RPMI7951 (cell line): ENCODE measurements at places on chromosomes 1 and 21.

- DNase-seq: no peak
Measured at GRCh38 chr1:37734629-37735591, 30.0 kb downstream of the EPHA10 start.

- DNase-seq: no peak
Measured at GRCh38 chr1:180848191-180848590, 64.5 kb upstream of the KIAA1614 start.

DNA sequence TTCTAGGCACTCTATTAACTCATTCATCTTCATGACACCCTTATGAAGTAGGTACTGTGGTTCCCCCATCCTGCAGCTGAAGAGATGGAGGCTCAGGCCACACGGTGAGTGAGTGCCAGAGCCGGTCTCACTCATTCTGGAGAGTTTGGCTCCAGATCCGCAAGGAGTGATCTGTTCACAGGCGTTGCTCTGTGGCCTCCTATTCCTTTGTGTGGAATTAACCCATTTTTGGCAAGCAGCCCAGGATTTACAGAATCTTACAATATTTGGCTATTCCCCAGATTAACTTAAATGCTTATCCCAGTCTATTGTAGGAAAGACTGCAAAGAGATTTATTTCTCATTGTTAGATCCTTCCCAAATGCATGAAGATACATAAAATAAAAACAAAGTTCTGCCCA, 29.6 kb downstream of the KIAA0040 start:
- DNase-seq: no peak

GRCh38 chr1:45177452-45177851, 29.0 kb downstream of the ZSWIM5 start:
- DNase-seq: no peak

DNA sequence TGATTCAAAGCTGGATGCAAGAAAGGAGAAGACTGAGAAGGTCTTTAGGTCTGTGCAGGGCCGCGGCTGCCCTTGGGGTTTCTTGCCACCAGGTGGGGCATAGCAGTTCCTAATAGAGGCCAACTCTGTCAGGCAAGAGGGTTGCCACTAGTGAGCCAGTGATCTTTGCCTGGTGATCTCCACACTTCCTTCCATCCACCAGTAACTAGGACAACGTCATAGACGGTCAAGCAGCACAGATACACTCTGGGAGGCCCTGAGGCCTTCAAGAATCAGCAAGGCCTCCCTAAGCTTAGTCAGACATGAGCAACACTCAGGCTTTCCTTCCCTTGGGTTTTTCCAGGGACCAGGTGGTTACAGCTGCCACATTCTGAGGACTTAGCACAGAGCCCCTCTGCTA, 32.9 kb upstream of the ATP2B4 start:
- DNase-seq: peak; percentile 84

- no peak for DNase-seq
Measured at GRCh38 chr1:194618101-194618500, 1431.7 kb upstream of the B3GALT2 start.

- DNase-seq: no peak
Measured at GRCh38 chr21:33566514-33566913, 22.0 kb downstream of the DONSON start.

- DNase-seq: peak; percentile 73
Measured at GRCh38 chr1:30377230-30378002, 346.0 kb downstream of the MATN1 start.

GRCh38 chr1:220353229-220354012, 81.2 kb upstream of the RAB3GAP2 start:
- DNase-seq: no peak

DNA sequence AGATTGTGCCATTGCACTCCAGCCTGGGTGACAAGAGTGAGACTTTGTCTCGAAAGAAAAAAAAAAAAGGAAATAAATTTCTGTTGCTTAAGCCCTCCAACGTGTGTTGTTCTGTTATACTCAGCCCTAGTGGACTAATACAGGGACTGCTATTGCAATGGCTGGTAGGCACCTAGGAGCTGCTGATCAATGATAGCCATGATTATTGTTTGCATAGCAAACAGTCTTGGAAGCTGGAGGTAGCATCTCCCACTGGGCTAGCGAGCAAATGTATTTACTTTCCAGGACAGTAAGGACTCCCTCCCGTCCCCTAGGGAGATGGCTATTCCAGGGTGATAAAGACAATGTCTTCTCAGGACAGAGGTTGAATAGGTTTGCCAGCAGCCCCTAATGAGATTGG, 13.5 kb upstream of the TNFRSF8 start:
- DNase-seq: no peak

DNA sequence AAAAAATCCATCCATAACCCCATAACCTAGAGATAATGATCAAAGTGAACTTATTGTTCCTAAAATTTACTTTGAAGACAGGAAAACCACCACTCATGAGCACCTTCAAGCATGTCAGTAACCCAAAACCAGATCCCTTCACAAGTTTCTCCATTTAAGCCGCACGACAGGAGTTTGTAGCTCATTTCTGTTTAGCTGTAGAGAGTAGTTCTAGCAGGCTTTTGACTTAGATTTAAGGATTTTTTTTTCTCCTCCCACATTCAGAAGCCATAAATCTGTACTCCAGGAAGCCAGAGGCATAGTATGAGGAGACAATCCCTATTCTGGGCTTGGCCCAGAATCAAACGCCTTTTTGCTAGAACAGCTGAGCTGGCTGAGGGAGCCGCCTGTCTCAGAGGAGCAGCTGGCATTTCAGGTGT, 25.6 kb downstream of the TOMM20 start:
- no peak for DNase-seq

DNA sequence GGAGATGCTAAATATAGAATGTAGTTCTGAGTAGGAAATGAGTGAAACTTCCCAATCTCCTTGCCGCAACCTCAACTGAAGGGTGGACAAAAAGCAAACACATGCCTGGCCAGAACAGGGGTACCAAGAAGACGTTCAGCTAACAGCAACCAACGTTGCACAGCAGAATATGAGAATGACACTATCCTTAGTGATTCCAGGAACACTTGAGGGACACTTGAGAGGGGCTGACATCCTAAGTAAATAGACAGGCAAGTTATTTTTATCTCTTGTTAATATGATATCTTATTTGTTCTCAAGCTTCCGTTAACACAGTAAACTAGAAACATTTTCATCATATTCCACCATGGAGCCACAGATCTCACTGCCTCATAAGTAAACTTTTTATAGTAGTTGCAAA, 908 bp downstream of the KRTAP19-1 start:
- DNase-seq: no peak

- DNase-seq: peak; percentile 6
Measured at GRCh38 chr1:231376875-231377549, 38.9 kb downstream of the SPRTN start.

GRCh38 chr1:53391296-53391695, 63.4 kb upstream of the LRP8 start:
- no peak for DNase-seq

DNA sequence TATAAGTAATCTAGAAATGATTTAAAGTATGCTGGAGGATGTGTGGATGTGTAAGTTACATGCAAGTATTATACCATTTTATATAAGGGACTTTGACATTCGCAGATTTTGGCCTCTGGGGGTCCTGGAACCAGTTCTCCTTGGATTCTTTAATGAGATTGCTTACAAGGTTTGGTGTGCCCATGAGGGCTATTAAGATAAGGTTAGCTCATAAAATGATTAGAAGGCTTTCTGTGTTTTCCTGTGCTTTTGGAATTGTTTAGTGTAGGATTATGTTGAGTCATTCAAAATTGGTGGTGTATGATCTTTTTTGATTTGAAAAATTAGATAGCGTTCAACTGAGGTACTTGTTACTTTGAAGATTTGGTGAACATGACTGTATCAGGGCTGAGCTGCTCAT, 5.6 kb downstream of the USP25 start:
- no peak for DNase-seq

GRCh38 chr1:112172294-112172882, 182.9 kb upstream of the KCND3 start:
- peak; percentile 52 for DNase-seq

- DNase-seq: peak; percentile 9
Measured at GRCh38 chr1:180365039-180365438, 135.0 kb downstream of the LHX4 start.

GRCh38 chr1:76256289-76257223, 182.0 kb downstream of the ST6GALNAC3 start:
- DNase-seq: no peak

- no peak for DNase-seq
Measured at GRCh38 chr21:42413500-42413899, 9.8 kb downstream of the UBASH3A start.

DNA sequence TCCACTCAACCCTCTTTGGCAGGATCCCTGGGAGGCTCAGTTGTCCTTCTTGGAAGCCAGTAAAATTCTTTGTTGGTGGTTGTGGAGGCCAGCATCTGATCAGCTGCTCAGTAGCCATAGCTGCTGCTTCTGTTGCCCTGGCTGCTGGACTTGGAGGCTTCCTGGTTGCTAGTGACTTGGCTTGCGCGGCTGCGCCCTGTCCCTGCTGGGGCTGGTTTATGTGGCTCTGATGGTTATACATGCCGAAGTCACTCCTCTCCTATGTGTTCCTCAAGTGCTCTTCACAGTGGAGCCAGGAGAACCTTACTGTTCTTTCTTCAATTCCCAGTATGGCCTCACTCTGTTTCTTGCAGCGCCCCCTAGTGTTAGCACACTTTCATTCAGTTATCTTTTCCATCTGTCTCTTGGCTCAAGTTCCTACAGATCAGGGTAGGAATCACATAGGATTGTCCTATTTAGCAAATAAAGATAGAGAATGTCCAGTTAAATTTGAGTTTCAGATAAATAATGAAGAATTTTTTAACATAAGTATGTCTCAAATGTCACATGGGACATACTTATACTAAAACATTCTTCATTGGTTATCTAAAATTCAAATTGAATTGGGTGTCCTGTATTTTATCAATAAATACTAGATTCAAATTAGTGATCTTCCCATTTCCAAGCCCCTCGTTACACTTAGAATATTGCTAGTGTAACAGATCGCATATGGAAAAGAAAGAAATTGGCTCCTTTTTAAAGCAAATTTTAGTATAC, 176.5 kb downstream of the TGFB2 start:
- peak; percentile 61 for DNase-seq

GRCh38 chr1:44294588-44295007, 60.5 kb downstream of the ERI3 start:
- peak; percentile 89 for DNase-seq

DNA sequence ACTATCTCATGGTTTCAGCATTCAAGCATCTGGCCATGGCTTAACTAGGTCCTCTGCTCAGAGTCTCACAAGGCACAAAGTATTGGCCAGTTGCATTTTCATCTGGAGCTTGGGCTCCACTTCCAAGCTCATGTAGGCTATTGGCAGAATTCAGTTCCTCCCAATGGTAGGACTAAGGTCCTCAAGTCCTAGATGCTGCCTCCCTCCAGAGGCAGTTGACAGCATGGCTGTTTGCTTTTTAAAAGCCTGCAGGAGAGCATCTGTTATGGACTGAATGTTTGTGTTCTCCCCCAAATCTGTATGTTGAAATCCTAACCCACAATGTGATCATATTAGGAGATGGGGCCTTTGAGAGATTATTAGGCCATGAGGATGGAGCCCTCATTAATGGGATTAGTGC, 38.0 kb upstream of the HLX start:
- DNase-seq: peak; percentile 18

GRCh38 chr21:40516335-40516734, 330.6 kb downstream of the DSCAM start:
- no peak for DNase-seq

GRCh38 chr1:160127865-160128523, 12.4 kb downstream of the ATP1A2 start:
- DNase-seq: peak; percentile 68

DNA sequence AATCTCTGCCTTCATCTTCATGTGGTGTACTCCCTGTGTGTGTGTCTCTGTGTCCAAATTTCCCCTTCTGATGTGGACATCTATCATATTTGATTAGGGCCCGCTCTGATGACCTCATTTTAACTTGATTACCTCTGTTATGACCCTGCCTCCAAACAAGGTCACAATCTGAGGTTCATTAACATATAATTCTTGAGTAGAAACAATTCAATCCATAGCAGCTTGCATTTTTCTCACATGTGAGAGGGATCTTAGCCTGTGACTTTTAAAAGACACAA, 130.9 kb upstream of the RAB4A start:
- DNase-seq: no peak

- no peak for DNase-seq
Measured at GRCh38 chr1:100706856-100707255, 12.7 kb upstream of the VCAM1 start.

- DNase-seq: peak; percentile 4
Measured at GRCh38 chr1:243179720-243180119, 75.4 kb downstream of the CEP170 start.

DNA sequence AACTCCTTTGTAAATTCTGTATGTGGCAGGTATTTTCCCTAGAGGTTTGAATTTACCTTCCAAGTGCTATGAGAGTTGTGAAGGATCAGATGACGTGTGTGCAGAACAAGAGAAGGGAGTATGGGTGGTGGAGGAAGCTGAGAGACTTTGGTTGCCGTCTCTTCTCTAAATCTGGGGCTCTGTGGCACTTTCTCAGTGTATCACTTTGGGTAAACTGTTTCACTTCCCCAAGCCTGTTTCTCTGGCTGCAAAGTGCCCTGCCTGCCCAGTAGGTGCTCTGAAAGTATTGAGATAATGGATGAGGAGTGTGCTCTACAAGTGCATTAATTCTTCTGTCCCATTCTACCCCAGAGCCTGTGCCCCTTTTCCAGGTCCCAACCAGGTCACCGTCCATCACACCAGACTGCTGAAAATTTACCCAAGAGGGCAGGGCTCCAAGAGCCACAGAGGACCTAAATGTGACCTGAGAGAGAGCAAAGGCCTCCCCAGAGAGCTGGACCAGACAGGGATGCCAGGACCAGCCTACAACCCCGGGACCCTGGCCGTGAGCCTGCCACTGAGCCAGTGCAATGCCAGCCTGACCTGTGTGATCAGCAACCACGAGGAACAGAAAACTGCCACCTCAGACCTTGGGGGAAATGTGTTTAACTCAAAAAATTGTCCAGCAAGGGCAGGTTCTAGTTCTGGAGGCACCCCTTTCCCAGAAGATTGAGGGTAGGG, 131.6 kb upstream of the ETV3 start:
- DNase-seq: no peak

- peak; percentile 97 for DNase-seq
Measured at GRCh38 chr1:7299329-7299799, 471.7 kb upstream of the VAMP3 start.

GRCh38 chr1:187415065-187415464, 586.3 kb downstream of the PLA2G4A start:
- DNase-seq: no peak

DNA sequence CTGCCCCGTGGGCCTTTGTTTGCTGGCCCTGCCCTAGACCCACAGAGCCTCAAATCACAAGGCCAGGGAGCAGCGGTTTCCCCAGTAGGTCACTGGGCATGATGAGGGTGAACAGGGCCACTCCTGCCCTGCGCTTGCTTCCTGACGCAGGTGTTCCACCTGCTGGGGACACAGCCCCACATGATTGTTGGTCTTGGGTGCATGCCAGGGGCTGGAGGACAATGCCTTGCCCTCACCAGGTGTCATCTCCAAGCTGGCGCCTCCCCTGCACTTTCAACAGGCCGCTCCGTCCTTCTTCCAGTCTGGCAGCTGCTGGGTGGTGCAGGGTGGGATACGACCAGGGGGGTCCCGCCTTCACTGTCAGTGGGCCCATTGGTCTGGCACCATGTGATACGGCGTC, 24.3 kb downstream of the IL10RB start:
- no peak for DNase-seq

- no peak for DNase-seq
Measured at GRCh38 chr1:191508239-191508638, 650.0 kb upstream of the RGS18 start.

GRCh38 chr21:35265170-35265877, 216.2 kb upstream of the RUNX1 start:
- peak; percentile 88 for DNase-seq
